ENCODE measurements at places on chromosomes 3 and 15.

- DNase-seq = no peak
Measured at GRCh38 chr15:38588672-38589071, 24.1 kb upstream of the RASGRP1 start.

GRCh38 chr3:56055546-56055945 is 412.7 kb downstream of the ERC2 start:
- no peak for DNase-seq

GRCh38 chr3:143576568-143577270 is 271.5 kb downstream of the SLC9A9 start:
- no peak for DNase-seq

DNA sequence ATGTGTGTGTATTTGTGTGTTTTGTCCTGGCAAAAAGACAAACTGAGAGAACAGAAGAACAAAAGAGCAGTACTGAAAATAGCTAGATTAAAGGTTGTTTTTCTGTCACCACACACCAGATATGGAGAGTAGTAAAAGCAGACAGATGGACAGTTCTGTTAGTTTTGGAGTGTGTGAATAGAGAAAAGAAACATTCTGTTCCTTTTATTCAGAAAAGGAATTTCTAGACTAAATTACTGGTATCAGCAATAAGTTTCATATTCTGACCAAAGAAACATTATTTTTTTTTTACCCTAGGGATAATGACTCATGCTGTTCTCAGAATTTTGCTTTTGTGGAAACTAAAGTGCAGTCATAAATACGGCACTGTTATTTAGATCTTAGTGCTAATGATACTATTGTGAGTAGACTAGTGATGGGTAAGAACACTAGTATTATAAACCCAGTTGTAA is 32.9 kb downstream of the PIK3CA start:
- DNase-seq = no peak

DNA sequence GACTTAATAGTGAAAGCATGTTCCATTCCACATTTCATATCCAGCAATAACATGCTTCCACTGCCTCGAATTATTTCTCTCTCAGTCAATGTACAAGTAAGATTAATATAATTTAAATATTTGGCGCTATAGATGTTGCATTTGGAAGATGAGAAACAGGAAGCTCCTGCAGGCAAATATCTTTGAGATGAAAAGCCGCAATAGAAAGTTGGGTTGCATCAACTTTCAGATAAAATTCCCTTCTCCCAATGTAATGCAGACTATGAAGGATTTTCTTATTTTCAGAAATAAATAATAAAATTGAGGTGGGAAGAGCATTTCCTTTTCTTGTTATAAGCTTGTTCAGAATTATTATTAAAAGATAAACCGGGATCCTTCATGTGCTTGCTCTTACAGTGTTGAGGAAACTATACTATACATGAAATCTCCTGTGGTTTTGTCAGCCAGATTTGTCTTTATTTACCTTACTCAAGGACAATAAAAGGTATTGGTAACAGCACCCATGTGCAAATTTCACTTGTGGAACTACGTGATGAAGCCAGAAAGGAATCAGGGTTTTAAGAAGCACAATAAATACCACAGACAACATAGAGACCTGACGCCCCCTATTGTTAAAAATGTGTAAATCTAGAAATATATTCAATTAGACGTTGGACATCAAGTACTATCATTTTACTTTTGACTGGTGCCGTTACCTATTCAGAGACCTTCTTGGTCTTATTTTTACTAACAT is 307.0 kb downstream of the ARPP21 start:
- DNase-seq = no peak

DNA sequence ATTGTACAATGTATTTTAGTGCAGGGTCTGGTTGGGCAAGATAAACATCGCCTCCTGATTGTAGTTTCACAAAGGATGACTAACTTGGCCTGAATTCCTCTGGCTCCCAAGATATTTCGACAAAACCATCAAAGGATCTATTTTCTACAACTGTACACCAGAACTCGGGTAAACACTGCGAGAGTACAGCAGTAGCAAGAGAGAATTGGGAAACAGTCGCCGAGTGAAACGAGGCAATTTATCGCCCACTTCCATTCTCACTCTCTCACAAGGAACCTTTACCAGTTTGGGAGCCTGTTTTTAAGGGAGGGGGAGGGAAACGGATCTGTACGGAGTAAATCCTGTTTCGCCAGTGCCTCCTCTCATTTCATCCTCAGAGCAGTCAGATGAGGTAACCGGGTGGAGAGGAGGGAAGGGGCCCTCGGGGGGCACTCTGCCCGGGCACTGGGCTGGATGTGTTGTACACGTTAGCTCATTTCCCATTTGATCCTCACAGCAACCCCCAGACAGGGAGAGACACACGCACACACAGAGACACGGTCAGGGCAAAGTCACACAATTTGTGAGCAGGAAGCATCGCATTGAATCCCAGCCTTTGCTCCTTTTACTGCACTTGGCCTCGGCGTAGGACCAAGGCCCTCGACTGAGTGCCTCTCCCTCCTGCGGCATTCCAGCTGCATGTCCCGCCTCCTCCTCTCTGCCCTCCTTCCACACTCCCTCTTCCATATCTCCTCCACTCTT is 120.1 kb downstream of the LIPC start:
- no peak for DNase-seq

DNA sequence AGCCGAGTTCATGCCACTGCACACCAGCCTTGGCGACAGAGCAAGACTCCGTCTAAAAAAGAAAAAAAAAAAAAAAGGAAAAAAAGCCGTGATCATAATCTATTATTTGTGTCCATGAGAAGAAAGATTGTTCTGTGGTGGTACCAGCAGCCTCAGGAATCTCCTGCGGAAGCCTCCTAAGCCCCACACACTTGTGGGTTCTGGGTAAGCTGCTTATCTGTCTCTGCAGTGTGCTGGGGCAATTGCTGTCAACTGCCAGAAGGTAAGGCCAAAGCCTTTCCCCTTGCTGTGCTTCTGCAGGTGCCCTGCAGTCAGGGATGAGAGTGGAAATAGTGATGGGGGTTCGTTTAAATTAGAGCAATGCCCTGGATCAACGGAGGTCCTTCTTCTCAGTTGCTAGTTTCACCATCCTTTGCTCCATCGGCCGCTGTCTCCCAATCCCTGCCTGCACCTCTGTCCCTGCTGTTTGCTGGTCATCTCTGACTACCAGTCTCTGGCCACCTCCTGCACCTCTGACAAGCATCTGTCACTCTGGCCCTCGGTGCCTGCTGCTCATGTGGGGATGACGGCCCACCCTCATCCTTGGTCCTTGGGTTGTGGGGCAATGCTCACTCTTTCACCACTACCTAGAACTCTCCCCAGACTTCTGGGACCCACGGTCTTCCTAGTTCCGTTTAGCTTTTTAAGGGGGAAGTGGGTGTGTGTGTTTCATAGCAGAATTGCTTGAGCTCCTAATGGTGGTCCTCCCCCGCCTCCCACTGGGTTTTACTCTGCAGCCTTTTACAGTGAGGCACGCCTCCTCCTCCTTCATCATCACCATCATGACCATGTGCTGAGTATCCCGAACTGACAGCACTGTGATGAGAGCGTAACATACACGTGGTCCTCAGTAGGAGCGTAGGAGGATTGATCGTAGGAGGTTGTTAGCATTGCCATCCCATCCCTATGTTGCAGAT is 25.5 kb downstream of the CHRD start:
- no peak for DNase-seq

- DNase-seq = no peak
Measured at GRCh38 chr3:163218336-163218735, 1721.7 kb downstream of the OTOL1 start.

- DNase-seq = no peak
Measured at GRCh38 chr15:27323801-27324200, 352.8 kb downstream of the GABRG3 start.

DNA sequence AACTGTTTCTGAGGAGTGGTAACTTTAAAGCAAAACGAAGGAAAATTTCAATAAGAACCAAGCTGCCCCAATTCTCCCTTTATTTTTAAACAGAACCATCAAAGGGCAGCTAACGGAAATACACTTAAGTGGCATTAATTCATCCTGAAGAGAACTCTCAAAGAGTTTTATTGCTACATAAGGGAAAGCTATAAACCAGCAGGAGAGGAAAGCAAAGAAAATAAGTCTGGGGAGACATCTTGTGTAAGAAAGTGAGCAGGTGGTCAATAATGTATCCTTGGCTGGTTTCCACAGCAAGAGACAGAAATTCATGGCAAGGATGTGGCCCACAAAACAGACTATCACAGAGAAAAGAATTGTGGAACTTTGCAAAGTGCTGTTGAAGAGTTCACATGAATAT is 40.0 kb upstream of the CMSS1 start:
- DNase-seq = no peak

- DNase-seq = no peak
Measured at GRCh38 chr3:171384101-171384891, 75.9 kb downstream of the TNIK start.

All from stimulated activated CD4-positive, alpha-beta T cell treated with anti-CD3 and anti-CD28 coated beads, TNF-alpha, amount 100 ng/mL, for 24 hours (primary cell).